ENCODE measurements at places on chromosomes 4 and X. TPM values are rescaled to one million over a fixed set of nuclear protein-coding genes. Genes with fewer than 3 reads are reported as not detected.

Gene STOX2
- 3.0 TPM for total RNA-seq

Gene CLCN4
- total RNA-seq, result 4.8 TPM

Gene HTR2C
- not detected for total RNA-seq

Gene CTSO
- total RNA-seq, result 0.96 TPM
